ENCODE measurements at places on chromosomes 4 and X.

DNA sequence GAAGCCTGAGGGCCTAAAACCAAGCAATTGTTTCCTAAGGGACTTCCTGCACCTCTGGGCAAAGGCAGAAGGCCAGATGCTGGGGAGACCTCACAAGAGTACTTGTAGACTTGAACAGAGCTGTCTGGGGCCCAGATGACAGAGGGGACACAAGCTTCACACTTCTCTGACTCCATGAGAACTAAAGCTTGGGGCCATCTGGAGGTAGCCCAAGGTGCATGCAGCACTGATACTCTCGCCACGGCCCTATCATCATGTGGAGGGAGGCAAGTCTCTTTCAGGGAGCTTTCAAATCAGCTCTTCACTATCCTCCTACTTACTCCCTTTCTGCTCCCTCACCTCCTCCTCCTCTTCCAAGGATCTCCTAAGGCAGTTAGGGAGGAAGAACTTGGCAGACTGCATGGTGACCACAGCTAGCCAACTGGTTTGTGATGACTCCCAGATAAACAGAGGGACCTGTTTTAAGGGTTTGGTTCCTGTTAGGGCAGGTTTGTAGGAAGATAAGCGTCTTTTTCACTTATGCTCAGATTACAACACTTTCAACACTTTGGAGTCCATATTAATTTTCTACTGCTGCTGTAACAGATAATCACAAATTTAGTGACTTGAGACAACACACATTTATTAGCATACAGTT, 23.8 kb downstream of the MSL3 start:
- no peak for DNase-seq

GRCh38 chr4:181213551-181213950, 1029.7 kb upstream of the TENM3 start:
- DNase-seq = no peak

GRCh38 chr4:114694770-114695169, 96.2 kb downstream of the UGT8 start:
- DNase-seq = no peak

- no peak for DNase-seq
These were observed 43.6 kb downstream of the RAPGEF2 start for GRCh38 chr4:159146488-159146887.

GRCh38 chr4:182179751-182180150, 63.5 kb upstream of the TENM3 start:
- no peak for DNase-seq

DNA sequence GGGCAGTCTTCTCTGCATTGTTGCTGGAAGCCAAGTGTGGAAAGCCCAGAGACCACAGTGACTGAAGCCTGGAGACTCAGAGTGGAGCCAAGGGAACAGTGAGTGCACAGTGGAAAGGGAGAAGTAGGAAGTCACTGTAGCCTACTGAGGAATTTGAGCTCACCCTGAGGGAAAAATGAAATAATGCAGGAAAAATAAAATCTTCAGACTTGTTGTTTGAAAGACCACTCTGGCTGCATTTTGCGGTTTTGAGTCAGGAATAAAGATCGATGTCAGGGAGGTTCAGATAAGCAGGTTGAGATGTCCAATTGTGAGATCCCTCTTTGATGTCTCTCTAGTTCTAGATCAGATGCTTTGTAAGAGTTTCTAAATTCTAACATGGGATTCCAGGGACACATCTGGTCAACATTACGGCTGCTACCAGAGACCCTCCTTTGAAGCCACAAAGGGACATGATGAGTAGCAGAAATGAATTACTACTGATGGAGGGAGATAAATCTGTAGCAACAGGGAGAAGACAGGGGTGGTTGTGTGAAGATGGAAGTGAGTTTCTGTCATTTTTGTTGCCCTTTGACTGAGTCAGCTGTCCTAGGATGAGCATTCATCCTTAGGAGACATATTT, 8.4 kb downstream of the ADH4 start:
- no peak for DNase-seq

- no peak for DNase-seq
These were observed 17.0 kb upstream of the CHRNA9 start for GRCh38 chr4:40317916-40318658.

DNA sequence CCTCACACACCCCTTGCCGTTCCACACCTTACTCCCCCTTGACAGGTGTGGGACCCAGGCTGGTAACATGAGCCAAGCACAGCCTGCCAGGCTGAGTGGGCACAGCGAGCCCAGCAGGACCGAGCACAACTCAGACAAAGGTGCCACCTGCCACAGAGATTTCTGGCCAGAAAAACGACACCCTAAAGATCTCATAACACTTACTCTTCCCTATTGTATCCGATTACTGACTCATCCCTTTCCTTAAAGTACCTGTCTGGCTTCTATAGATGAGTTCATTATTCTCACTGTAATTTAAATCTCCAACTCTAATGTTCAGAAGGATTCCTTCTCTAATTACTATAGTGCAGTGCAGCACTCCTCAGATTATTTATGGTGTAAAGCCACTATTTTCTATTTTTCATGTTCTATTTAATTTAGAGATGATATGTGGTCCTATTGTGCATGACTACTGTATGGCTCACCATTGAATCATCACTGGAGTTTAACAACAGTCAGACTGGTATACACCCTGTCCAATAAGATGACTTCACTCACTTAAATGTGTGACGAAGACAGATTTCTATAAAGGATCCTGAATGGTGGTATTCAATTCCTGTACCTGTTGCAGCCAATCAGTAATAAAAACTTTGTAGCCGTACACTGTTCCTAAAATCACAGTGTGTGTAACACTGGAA, 7.6 kb upstream of the SYTL5 start:
- no peak for DNase-seq

- DNase-seq = no peak
These were observed at the start of gene C4orf51 for GRCh38 chr4:145679991-145680455. Gene C4orf51 (plus strand): TSS chr4:145680146. CDS start chr4:145680204, 58 bp downstream.

- no peak for DNase-seq
These were observed 771 bp upstream of the RBPJ start for GRCh38 chr4:26319949-26320537.

GRCh38 chr4:123256901-123257300, 139.7 kb upstream of the SPRY1 start:
- DNase-seq = no peak

DNA sequence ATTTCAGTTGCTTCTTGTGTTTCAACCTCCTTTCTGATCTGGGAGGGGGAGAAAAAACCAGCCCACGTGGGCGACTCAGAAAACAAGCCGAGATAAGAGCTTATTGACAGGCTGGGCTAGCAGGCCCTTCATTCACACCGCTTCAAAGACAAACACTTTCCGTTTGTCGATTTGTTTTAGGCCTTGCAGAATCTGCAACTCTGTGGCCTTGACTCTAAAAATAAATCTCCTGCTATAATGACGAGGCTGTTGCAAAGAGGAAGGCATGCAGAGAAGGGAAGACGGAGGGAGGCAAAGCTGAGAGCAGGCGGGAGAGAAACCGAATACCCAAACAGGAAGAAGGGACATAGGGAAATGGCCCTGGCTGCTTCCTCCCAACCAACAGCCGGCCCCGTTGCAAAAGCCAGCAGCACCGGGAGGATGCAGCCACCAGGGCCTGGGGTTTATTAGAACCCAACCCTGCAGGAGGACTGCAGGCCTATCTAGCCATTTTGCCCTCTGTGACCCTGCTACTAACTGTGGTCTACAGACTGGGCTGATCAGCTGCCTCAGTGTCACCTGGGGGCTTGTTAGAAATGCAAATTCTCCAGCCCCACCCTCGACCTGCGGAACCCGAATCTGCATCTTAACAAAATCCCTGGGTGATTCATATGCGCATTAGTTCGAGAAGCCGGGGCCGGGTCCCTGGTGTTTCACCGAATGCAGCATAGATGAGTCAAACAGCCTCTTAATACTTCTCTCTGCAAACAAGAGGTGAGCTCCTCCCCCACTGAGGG, 325.5 kb downstream of the BCOR start:
- no peak for DNase-seq

- peak; percentile 7 for DNase-seq
These were observed at the start of gene TLR2 for GRCh38 chr4:153684182-153684970. Gene TLR2 (plus strand): TSS chr4:153684280. CDS start chr4:153702908, 18,628 bp downstream.

DNA sequence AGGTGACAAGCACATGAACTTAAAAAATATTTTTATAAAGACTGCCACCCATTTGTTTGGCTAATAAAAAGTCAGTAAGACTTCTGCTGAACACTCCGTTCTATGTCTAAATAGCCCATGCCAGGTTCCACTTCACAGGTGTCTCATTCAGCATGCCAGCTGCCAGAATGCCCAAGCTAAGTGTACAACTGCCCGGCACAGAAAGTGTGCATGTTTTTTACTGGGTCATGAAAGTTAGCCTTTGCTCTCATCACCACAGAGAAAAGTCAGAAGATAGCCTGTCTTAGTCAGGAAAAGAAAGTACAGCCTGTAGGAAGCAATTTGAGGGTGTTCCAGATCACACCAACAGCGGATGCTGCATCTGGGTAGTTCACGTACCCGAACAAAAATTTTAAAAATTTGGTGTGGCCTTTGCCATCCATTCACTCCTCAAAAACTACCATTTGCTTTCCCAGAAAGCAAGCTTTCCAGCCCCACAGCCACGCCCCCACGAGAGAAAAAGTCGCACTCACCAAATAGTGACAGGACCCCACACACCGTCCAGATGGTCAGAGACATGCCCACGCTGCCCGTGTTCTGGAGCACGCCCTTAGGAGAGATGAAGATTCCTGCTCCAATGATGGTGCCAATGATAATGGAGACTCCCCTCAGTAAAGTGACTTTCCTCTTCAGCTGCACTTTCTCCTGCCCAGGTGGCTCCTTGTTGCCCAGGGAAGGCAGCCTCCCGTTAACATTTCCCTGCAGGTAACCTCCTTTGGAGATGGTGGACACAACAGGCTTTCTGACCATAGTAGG, 671 bp downstream of the SLC7A11 start:
- no peak for DNase-seq

GRCh38 chr4:38859501-38859900, 2.9 kb upstream of the TLR6 start:
- no peak for DNase-seq

GRCh38 chr4:13703096-13703495, 75.6 kb upstream of the BOD1L1 start:
- DNase-seq = no peak

DNA sequence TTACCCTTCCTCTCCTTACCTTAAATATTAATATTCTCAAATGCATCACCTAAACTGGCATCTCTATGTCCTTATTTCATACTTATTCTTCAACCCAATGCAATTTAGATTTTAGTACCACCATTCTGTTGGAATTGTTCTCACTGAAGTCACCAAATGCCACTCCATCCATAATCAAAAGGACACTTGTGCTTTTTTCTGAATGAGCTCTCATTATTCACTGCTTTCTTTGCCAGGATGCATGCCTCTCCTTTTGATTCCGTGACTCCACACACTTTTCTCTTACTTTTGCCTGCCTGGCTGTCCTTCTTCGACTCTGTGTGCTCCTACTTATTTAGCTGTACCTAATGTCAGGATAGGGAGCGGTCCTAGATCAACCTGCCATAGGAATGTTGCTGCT, 633.1 kb upstream of the BOD1L1 start:
- no peak for DNase-seq

DNA sequence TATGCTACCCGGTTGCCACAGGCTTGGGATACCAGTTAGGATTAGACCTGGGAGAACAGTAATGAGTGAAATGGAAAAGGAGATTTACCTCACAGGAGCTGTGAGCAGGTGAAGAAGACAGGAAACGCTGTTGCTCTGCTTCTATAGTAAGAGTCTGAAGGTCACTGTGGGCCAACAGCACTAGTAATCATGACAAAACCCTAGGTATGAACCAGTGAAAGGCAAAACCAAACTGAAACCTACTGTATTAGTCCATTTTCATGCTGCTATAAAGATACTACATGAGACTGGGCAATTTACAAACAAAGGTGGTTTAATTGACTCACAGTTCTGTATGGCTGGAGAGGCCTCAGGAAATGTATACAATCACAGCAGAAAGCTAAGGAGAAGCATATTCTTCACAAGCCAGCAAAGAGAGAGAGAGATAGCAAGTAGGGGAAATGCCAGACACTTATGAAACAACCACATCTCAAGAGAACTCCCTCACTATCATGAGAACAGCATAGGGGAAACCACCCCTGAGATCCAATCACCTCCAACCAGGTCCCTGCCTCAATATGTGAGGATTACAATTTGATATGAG, 736.7 kb upstream of the INTU start:
- DNase-seq = no peak

GRCh38 chr4:142565771-142566170, 280.3 kb downstream of the INPP4B start:
- no peak for DNase-seq

GRCh38 chr4:158255727-158256324, 45.5 kb downstream of the TMEM144 start:
- no peak for DNase-seq

DNA sequence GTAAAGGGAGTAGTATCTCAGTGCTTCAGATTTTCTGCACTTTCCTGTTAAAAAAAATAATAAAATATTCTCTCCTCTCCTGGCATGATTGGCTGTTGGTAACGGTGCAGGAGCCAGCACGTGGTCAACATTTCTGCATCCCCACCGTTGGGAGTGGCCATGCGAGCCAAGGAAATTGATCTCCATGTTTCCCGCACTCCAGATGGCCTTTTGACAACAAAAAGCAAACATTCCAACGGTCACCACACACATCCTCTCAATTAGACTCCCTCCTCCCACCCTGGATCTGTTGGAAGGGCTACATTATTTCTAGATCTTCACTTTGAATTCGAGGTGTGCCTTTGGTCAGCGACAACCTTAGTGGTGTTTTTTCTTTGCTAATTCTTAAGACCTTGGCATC, 45.0 kb downstream of the STK32B start:
- no peak for DNase-seq

- no peak for DNase-seq
These were observed 1290.5 kb downstream of the ADGRL3 start for GRCh38 chr4:62490635-62491034.

DNA sequence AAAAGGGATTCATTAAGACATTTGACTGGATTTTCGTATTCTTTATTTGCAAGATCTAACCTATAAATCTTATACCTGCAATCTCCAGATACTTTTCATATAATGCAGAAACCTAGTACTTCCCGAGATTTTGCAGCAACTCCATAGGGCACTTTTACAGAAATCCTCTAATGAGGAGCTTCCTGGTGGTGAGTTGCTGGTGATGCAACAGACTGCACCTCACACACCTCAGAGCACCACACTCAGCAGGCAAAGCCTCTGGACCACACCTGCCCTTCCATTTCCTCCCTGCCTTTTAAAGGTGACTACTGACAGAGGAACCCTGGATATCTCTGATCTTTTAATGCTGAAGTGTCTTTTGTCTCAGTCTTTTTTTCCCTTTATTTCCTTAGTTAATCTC, 289.4 kb downstream of the TRAM1L1 start:
- DNase-seq = no peak

Measured in anterior cingulate cortex (tissue), 58 donors.